ENCODE measurements at places on chromosomes 13 and 19.

DNA sequence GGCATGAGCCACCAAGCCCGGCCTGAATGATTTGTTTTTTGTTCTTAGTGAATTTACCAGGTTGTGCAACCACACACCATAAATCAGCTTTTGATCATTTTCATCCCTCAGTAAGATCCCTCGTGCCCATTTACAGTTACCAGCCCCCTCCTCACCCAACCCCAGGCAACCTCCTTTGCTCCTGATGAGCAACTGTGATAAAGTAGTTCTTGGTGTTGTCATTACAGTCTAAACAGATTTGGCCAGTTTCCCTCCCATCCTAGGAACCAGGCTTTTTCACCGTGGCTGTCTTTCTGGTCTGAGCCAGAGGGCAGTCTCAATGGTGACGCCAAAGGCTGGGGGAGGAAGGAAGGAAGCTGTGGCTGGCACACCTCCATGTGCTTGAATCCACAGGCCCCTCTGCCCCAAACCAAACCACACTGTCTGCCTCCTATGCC, 61.2 kb upstream of the WDFY2 start:
- peak; percentile 41 for DNase-seq

DNA sequence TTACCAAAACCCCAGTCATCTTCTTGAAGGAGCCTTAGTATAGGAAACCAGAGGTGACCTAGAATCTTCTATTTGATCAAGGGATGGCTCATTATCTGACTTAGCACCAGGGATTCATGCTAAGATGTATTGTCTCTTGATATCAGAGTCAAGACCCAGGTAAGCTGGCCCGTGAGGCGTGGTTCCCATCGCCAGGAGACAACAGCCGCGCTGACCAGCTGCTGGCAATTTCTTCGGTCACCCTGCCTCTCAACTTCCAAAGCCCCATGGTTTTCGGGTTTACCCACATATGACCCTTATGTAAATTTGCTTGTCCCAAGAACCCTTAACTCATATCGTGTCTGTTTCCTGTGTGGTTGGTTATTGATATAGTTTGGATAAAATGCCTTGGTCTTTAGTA, 77.7 kb upstream of the VSTM2B start:
- DNase-seq, result no peak

GRCh38 chr19:56092685-56093631, 28.1 kb downstream of the ZNF787 start:
- DNase-seq, result no peak

DNA sequence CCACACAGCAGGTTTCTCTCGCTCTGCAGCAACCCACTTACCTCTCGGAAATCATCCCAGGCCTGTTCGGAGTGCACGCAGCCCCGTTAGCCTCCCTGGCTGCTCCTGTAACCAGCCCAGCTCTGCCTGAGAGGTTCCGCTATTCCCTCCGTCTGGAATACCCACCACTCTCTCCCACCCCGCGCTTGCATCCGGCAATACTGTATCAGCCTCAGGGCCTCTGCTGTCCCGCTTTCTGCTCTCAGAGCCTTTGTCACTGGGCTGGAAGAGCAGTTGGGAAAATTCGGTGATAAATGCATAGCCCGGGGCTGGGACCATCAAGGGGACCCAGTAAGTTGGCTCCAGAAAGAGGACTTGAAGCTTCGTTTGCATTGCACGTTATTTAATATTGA, 759 bp upstream of the TLE6 start:
- no peak for DNase-seq

DNA sequence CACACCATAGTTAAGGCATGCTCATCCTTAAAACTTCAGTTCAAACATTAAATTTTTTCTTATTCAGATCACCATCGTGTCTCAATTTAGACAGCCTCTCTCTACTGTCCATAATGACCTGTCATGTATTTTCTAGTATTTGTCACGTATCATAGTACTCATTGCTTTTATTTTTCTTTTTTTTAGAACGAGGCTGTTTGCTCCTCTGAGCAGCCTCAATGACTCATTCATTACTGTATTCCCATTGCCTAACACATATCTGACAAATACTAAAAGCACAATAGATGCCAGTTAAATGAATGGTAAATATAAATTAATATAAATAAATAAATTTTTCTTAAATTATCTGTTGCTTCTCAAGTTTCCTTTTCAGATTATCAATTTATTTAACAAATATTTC, 245.5 kb downstream of the TUBA3C start:
- no peak for DNase-seq

DNA sequence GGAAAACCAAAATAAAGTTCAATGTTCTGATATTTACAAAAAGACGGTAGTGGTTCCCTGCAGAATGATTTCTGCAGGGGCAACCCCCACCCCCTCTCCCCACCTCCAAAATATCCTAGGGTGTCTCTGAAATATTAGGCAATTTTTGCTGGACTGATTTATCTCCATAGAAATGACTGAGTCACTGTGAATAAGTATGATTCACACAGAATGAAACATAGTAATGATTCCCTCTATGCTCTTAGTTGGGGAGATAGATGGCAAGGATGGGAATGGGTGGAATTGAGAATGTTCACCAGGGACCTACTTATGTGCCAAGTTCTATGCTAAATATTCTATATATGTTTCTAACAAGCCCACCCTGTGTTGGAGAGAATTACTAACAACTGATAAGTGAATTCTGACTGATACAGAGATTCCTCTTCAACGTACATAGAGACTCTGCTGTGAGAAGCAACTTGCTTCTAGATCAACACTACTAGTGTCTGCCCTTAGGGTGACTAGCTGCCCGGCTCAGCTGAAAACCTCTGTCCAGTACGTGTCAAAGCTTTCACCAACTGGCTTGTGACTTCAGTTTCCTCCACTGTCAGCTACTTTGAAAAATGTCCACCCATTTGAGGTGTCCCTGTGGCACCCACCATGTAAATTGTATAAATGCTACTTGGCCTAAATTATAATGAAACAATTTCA, 38.4 kb upstream of the RAP2A start:
- DNase-seq, result peak; percentile 14

GRCh38 chr13:63481334-63481733, 2065.7 kb upstream of the PCDH20 start:
- no peak for DNase-seq

DNA sequence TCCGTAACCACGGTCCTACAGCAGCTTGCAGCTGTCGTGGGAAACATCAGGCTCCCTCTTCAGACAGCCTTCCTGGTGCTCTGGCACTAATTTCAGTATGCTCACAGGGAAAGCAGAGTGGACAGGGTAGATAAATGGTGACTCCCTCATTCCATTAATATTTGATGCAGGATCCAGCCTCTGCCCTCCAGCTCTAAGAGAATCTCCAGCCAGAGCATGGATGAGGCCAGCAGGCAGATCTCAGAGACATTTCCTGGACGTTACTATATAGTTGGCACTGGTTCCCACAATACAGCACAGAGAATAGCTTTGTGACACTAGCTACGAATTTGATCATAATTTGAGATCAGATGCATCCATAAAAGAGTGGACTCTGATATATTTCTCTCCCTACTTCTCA, 341.4 kb downstream of the LIG4 start:
- DNase-seq, result no peak

- DNase-seq, result no peak
Measured at GRCh38 chr13:43492745-43493144, 294.0 kb downstream of the ENOX1 start.

DNA sequence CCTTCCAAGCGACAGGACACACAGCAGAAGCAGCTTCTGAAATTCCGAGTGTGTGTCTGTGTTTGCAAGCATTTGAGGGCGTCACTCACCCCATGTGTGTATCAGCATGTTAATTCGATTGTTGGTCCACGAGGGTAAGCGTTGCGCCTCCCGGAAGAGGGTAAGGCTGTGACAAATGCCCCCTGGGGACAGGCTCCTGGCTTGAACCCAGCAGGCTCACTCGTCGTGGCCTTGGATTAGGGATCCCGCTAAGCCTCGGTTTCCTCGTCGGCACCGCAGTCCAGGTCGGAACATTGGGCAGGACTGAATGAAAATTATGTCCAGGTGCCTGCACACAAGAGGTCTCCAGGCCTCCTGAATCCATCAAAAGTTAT, 606 bp upstream of the STXBP2 start:
- no peak for DNase-seq

GRCh38 chr19:36401475-36401874, 17.0 kb downstream of the ZFP82 start:
- DNase-seq, result no peak

GRCh38 chr13:109396266-109396665, 390.1 kb downstream of the IRS2 start:
- no peak for DNase-seq

- no peak for DNase-seq
Measured at GRCh38 chr19:16088351-16089009, 12.2 kb downstream of the TPM4 start.

DNA sequence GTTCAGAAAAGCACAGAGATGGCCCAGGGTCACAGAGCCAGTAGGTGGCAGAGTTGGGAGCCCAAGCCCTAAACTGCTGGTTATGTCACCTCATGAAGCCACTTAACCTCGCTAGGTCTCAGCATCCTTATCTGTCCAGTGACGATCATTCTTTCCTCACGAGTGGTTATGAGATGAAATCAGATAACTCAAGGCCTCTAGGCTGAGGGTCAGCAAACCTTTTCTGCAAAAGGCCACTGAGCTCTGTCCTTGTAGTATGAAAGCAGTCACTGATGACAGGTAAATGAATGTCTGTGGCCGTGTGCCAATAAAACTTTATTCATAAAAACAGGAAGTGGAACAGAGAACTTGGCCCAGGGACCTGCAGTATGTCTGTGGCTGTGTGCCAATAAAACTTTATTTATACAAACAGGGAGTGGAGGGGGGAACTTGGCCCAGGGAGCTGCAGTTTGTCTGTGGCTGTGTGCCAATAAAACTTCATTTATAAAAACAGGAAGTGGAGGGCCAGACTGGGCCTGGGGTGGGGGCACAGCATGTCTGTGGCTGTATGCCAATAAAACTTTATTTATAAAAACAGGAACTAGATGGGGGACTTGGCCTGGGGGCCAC, 71.2 kb downstream of the GNG7 start:
- peak; percentile 68 for DNase-seq

DNA sequence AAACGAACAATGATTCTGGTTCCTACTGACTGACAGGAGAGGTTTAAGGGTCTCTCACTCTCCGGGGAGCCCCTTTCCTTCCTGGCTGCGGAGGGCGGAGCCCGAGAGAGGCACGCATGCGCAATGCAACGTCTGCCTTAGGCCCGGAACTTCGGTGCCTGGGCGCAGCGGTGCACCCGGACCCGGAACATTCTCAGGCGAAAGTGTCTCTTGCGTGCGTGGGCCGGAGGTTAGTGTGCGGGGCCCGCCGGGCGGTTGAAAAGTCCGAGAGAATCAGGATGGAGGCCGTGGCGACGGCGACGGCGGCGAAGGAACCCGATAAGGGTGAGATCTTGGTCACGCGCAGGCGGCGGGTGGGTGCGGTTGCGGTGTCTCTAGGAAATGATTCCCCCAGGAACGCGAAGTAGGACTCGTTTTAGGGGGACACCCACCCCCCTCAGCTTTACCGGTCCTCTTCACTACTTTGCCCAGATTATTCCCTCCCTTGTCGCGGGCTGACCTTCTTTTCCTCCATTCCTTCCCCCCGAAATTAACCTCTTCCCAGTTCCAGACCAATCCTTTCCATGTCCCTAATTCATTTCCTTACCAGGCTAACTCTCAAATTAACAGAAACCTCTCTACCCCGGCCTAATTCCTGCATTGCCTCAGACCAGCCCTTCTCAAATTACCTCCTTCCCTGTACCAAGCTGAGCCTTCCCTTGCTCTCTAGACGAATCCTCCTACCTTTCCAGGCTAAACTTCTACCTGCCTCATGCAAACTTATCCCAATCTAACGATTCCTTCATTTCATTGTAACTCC, at the start of gene CCDC97:
Gene CCDC97, plus strand, starts transcription at position 140 of the 799 bp plus-strand sequence. Its CDS starts 139 bp downstream, at position 279.
- peak; percentile 88 for DNase-seq

DNA sequence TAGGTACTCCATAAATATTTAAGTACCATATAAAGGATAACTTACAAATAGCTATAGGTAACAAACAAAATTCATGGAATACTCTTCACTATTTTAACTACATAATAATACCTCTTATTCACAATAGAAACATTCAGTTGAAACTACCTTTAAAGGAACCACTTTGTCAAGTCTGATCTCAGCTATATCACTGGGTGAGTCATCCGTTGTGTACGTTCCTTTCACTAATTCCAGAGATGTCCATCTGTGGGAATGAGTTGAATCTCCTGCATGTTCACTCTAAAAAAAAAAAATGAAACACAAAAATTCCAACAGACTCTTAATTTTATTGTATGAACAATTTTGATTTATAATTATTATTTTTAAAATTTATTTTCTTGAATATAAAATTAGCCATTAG, 149.4 kb upstream of the FBXL3 start:
- DNase-seq, result no peak

DNA sequence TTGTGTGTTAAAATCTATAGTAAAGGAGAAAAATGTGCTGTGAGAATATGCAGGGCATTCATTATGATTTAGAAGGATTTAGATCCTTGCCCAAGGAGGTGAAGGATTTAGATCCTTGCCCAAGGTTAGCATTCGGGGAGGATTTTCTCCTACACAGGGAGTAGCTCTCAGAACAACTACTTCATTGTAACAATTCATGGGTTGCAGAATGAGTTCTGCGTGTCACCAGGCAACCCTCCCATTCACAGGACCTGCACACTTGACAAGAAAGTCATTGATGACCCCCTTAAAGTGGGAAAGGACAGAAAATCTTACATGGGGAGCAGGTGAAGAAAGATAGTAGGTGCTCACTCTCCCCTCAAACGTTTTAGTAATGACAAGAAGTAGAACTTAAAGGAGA, 167.1 kb upstream of the MAB21L1 start:
- DNase-seq, result no peak

GRCh38 chr13:22055259-22055658, 384.4 kb downstream of the FGF9 start:
- no peak for DNase-seq

GRCh38 chr19:35991731-35992450, 3.1 kb upstream of the SDHAF1 start:
- DNase-seq, result no peak

GRCh38 chr19:38506723-38507550, 73.4 kb downstream of the RYR1 start:
- DNase-seq, result peak; percentile 91

- DNase-seq, result no peak
Measured at GRCh38 chr13:43567608-43568007, 219.2 kb downstream of the ENOX1 start.

- no peak for DNase-seq
Measured at GRCh38 chr13:24493356-24493755, 19.2 kb downstream of the PARP4 start.

- no peak for DNase-seq
Measured at GRCh38 chr13:79246578-79246949, 159.5 kb downstream of the RBM26 start.

- DNase-seq, result no peak
Measured at GRCh38 chr13:34513526-34513925, 428.5 kb upstream of the NBEA start.

DNA sequence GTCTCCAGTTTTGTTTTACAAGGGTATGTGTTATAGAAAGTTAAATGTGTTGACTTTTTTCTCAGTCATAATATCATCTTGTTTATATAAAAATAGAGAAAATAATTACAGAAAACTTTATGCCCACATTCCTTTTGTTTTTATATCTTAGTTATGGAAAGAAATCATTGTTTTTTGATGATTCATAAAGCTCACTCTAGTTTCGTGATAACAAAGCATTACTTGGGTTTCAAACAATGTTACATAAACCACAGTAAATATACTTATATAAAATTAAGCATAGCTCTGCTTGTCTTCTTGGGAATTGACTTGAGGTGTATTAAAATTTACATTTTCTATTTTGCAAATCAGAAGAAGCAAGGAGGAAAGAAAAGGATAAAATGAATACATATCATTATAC, 111.8 kb downstream of the SGCG start:
- no peak for DNase-seq

Measured in inflammatory macrophage treated with lipopolysaccharide for 1 hour (primary cell).